Suprapubic skin (tissue), 4 donors: ENCODE measurements at places on chromosomes 13 and 19. TPM values are rescaled to one million over a fixed set of nuclear protein-coding genes. Genes with fewer than 3 reads are reported as not detected.

- H3K36me3 ChIP-seq, result no peaks in the 10 kb centered on the region
- no peak overlapping the region for H3K27ac ChIP-seq
- peaks cover 5% of the 10 kb centered on the region for H3K4me1 ChIP-seq
- no peak for DNase-seq
Measured at GRCh38 chr19:17429641-17430113, 9.8 kb downstream of the MVB12A start.

DNA sequence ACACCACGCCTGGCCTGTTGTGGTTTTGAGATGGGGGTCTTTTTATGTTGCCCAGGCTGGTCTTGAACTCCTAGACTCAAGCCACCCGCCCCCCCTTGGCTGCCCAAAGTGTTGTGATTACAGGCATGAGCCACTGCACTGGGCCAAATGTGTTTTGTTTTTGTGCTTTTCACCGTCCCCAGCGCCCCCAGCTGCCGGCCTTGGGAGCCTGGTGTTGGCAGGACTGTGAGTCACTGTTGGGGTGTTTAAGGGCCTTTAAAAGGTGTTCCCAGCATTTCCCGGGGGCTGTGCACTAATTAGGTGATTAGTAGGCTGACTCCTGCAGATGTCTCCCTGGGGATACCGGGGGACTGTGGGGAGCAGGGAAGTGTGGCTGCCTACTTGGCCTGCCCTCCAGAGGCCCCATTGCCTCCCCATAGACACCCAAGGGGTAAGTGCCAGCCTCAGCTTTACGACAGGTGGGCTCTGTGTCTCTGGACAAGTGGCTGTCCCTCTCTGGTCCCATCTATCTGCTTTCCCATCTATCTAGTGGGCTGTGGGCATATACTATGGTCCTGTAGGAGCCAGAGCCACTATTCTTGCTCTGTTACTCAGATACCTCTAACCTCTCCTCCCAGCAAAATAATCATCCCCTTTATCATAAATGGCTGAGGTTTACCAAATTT is 11.8 kb upstream of the TLE5 start:
- no peak overlapping the region for H3K4me3 ChIP-seq
- H3K4me1 ChIP-seq, result peaks cover 10% of the 10 kb centered on the region
- no peaks in the 10 kb centered on the region for H3K27me3 ChIP-seq
- no peak for DNase-seq
- H3K27ac ChIP-seq, result no peak overlapping the region
- no peaks in the 10 kb centered on the region for H3K36me3 ChIP-seq

DNA sequence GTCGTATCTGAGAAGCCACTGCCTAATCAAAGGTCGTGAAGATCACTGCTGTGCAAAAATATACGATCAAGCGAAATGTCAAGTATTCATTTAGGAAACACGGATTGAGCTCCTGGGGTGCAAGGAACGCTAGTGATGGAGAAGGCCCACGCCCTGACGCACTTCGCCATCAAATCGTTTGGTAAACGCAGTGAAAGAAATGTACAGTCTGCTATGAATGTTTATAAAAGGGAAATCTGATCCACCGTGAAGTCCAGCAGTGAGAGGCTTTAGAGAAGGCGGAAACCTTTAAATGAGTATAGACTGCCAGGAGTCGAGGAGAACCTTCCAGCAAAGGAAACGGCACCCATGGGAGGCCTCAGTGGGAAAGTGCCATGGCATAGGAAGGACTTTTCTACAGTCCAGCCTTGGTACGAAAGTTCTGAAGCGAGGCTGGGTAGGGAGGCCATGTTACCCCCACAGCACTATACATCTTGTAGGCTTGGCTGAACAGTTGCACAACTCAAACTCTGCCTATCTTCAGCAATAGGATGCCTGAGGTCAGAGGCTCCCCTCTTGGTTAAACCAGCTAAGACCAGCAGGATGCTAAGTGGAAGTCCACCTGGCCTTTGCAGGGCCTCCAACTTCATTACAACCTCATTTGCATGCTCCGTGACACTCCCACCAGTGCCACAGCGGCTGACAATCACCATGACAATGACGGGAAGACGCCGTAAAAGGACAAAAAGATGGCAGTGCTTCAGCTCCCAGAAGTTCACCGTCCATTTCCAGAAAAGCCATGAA is 20.4 kb downstream of the PCID2 start:
- peaks cover 6% of the 10 kb centered on the region for H3K4me1 ChIP-seq
- no peak overlapping the region for H3K4me3 ChIP-seq
- no peak for DNase-seq
- peaks cover 53% of the 10 kb centered on the region for H3K36me3 ChIP-seq
- no peaks in the 10 kb centered on the region for H3K27me3 ChIP-seq

DNA sequence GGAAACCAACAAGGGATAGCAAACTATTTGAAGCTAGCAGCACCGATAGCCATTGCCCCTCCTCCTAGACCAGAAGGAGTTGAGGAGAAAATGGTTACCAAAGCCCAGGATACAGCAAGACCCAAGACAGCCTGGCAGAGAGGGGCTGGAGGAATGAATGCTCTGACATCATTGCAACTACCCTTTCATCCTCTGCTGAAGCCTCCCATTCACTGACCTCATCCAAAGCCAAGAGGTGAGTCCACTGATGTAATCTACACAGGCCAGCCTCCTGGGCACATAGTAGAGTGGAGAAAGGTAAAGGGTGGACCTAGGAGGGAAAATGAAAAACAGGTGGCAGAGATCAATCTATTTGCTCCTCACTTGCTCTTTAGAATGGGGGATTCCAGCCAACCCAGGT is 42.7 kb upstream of the ZNF780A start:
- H3K4me3 ChIP-seq, result no peak overlapping the region
- DNase-seq, result no peak
- H3K36me3 ChIP-seq, result no peaks in the 10 kb centered on the region
- no peaks in the 10 kb centered on the region for H3K4me1 ChIP-seq
- peaks cover 23% of the 10 kb centered on the region for H3K27me3 ChIP-seq
- no peak overlapping the region for H3K27ac ChIP-seq

SMIM44 gene
- not detected for total RNA-seq
